ENCODE measurements at places on chromosomes 11 and 22.

GRCh38 chr11:2293984-2294925, 7.5 kb downstream of the C11orf21 start:
- DNase-seq: no peak

DNA sequence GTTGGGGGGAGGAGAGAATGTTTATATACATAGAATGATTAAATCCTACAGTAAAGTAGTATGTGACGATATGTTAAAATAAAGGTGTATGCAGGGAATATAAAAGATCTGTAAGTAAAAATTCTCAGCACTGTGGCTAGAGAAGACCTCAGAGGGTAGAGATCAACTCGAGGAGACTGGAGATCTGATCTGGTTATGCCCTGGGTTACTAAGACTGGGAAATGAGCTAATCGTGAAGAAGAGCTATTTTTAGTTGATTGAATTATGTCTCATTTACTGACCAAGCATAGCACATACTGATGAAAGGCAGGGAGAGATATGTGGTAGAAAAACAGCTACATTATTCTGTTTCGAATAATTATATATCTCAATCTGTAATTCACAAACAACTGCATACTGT, 42.8 kb upstream of the ALKBH3 start:
- no peak for DNase-seq

DNA sequence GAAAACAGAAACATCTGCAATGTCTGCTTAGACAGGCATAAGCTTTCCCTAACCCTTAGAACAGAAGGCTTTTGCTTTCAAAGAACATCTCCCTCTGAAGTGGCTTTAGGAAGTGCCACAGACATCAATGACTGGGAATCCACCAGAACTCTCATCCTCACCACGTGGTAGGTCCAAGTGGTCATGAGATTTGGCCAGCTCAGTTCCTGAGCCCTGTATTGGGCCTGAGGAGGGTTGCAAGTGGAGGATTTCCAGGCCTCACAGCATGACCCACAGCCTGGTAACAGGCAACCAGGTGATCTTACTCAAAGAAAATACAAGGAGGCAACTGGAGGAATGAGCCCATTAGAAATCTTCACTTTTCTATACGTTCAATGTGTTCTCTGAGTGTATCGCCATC, 1.6 kb downstream of the CASP1 start:
- DNase-seq: no peak

DNA sequence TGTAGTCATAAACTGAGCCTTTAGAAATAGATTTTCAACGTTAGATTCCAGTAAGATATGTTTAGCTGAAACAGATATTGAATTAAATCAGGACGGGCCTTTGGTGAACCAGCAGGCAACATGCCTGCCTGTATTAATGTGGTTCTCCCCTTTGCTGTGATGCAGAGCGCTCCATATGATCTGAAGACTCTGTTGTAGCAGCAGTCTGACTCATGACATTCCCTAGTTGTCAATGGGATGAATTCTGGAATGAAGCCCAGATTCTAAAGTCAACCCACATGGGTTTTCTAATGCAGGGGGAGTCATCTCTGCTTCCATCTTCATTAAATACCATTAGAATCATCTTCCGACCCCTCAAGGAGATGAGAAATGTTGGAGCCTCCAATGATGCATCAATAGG, 864.5 kb downstream of the NTM start:
- no peak for DNase-seq

DNA sequence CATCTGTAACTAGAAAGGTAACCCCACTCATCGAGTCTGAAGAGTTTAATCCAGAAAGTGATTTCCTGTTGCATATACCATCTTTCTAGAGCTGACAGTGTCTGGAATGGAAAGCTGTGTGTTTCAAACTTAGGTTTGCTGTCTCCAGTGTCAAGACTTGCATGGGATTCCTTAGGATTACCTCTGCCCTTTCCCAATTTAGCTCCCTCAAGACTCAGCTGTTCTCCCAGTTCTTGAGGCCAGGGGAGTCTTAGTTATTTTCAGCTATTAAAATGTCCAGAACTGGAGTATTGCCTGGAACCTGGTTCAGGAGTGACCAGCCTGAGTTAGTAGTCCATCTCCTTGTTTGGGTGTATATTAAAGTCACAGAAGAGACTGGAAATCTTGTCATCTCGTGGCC, 25.0 kb upstream of the LDHA start:
- DNase-seq: no peak

GRCh38 chr22:29625090-29625825, 21.8 kb downstream of the NF2 start:
- no peak for DNase-seq

GRCh38 chr22:29732883-29733282, 13.1 kb downstream of the CABP7 start:
- DNase-seq: no peak

DNA sequence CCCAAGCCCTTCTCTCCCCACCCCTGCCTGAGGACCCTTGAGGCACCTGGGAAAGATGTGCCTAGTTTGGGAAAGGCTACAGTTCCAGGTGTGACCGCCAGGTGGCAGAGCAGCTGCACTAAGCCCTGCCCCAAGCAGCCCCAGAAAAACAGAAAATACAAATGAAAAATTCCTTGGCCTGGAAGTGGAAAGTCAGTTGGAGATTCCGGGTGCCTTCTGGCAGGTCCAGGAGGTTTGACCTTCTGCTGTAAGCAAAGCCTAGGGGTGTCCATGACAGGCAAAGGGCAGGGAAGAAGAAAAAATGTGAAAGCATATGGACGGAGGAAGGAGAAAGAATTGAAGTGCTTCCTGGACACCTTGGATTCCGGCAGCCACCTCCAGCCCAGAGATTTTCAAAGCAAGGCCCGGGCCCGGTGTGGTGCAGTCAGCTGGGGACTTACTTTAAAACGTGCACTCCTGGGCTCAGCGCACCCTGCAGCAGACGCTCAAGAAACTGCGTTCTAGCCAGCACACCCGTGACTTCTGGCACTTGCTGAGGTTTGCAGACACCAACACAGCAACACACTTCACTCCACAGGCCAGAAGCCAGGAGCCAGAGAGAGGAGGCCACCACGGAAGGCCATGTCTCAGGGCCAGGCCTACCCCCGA, 37.3 kb upstream of the SLC22A12 start:
- DNase-seq: no peak

GRCh38 chr11:74311352-74311926, at the start of gene P4HA3:
TSS of gene P4HA3 (minus strand) at chr11:74311640. CDS start at chr11:74311611, 29 bp downstream.
- DNase-seq: no peak

DNA sequence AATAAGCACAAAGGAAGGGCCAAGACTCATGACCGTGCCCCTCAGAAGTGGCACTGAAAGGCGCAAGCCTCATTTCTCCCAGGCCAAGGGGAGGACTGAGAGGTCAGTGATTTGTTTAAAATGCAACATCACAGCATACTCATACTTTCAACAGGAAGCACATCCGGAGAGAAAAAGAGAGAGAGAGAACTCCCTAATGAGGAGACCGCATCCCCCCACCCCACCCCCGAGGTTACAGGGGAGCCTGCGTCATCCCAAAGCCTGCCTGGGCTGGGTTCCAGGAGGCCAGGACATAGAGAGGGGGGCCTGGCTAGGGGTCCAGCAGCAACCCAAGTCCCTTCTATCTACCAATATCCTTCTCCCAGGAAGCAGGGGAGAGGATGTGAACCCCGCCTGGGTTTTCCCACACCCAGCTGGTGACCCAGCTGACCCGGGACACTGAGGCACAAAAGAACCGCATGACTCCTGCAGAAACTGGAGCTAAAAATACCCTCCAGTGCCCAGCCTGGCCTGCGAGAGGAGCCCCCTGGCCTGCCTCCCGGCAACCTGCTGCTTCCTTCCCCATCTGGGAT, 3.8 kb downstream of the CSNK1E start:
- peak; percentile 23 for DNase-seq

GRCh38 chr11:95297680-95298452, 66.9 kb upstream of the SESN3 start:
- DNase-seq: no peak

- no peak for DNase-seq
Observed at GRCh38 chr11:70672991-70673653, 274.8 kb downstream of the CTTN start.

GRCh38 chr11:119106564-119107537, at the start of gene C2CD2L:
TSS of gene C2CD2L (plus strand) at chr11:119107344. CDS start at chr11:119107742, 398 bp downstream.
- DNase-seq: peak; percentile 87

- DNase-seq: no peak
Observed at GRCh38 chr11:19382131-19382611, 141.4 kb upstream of the E2F8 start.

DNA sequence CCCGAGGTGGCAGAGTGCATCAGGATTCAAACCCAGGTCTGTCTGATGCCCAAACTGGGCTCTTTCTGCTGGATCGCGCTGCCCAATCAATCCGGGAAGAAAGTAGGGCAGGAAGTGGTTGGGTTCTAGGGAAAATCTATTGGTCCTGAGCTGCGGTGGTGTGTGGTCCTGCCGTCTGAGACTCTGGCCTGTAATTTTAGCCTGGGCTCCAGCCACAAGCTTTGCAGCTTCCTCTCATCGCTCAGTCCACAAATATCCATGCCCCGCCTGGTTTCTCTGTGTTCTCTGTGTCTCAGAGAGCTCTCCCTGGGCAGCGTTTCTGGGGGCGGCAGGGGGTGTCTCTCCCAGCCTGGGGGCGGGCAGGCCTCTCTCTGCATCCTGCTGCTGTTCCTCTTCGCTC, 18.7 kb downstream of the CACNG2 start:
- DNase-seq: no peak

- DNase-seq: peak; percentile 56
Observed at GRCh38 chr22:40525250-40525884, 111.2 kb downstream of the MRTFA start.

DNA sequence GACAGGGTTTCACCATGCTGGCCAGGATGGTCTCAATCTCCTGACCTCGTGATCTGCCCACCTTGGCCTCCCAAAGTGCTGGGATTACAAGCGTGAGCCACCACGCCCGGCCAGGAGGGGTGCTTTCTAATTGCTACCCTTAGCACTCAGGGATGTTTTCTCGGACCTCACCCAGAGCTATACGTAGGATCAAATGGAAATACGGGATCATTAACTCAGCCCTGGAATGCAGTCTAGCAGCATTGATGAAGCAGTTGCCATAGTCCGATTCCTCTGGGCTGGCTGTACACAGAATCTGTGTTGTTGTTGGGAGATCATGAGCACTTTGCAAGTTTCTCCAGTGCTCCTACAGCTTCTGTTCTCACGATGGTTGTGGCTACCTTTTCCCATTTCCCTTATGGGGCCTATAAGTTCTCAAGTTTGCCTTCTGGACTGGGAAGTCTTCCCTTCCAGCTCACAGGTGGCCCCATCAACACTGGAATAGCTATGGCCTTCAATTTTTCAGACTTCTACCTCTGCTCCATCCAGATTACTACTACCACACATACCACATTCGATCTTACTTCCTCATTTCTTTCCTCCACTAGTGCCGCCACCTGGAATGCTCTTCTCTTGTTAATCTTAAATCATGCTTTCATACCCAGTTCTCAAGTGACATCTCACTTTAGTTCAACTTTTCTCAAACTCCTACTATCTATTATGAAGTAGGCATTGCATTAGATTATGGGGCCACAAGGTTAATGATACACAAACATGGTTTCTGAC, 16.1 kb upstream of the PCF11 start:
- no peak for DNase-seq

GRCh38 chr11:34823197-34823596, 93.0 kb downstream of the APIP start:
- DNase-seq: no peak

DNA sequence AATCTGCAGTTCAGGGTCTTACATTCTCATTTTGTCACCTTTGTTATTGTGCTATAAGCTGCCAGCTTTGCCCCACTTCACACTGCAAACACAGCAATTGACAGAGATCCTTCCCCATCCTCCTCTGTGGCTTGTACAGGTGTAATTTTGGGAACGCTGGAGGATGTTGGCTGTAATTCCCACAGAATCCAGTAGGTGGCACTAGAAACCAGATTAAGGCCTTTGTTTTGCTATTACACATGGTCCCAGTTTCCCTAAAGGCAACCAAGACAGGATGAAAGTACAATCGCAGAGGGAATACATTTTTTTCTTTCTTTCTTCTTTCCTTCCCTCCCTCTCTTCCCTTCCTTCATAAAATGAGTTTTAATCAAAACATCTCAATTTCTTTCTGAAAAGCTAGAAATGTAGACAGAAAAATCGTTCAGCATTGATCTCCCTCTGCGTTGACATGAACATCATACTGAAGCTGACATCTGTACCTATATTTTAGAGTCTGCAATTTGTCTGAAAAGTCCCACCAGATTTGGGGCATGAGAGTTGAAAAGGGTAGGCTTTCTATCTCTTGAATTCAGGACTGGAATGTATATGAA, 21.3 kb upstream of the NELL1 start:
- no peak for DNase-seq

GRCh38 chr22:37163096-37163489, 13.4 kb upstream of the IL2RB start:
- DNase-seq: no peak

- DNase-seq: no peak
Observed at GRCh38 chr11:66818231-66818955, 24.8 kb upstream of the RCE1 start.
